Stimulated activated CD8-positive, alpha-beta memory T cell treated with anti-CD3 and anti-CD28 coated beads, Interleukin-4, amount 100 ng/mL, for 1 hour (primary cell): ENCODE measurements at places on chromosomes 2 and 18.

GRCh38 chr18:26764177-26764576 is 101.3 kb downstream of the AQP4 start:
- no peak for DNase-seq

- DNase-seq: no peak
These were observed 138.8 kb upstream of the GPC1 start for GRCh38 chr2:240296476-240297255.

DNA sequence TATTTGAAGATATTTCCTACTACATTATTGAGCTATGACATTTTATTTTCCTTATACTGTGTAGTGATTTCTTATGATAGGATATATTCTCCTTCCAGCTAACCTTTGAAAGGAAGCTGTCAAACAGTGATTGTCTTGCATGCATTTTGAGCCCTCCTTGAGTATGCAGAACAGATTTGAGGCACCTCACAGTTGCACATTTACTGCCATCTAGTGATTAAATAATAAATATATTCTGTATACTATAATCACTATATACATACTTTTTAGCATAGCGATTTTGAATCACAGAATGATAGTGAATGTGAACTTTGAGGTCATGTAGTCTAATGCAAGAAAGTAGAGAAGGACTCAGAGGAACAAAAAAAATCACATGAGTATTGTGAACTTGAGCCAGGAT is 268.4 kb upstream of the CDH19 start:
- DNase-seq: no peak

DNA sequence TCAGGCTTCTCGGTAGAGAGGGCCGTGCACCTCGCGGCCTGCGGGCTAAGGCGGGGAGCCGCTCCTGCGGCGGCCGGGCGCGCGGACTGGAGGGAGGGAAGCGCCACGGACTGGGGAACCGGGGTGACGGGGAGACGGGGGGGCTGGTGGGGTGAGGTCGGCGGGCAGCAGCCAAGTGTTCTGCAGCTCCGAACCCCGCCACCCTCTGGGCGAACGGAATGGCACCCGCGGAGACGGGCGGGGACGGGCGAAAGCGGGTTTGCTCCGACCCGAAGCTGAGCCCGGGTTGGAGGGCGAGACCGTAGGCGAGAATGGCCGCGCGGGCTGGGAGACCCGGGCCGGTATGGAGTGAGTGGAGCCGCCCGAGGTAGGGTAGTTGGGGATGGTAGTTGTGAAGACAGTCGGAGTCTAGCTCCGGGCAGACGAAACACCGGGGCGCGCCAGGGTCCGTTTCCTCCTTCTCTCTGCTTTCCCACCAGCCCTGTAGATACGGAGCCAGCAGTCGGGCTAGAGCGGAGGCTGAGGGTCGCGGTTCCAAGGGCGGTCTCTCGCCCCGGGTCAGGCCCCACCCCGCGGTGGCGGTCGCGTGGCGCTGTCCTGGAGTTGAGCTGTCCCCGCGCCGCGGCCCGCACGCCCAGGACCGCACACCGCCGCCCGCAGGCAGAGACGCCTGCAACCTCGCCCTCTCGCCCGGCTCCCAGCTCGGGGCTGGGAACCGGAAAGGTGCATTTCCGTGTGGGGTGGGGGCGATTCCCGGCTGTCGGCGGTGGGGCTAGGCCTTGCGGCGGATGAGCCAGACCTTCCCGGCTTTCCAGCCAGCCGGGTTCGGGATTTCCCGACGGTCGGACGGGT is 160.3 kb upstream of the SIX2 start:
- no peak for DNase-seq

- DNase-seq: no peak
These were observed 47.6 kb downstream of the CCBE1 start for GRCh38 chr18:59649591-59649990.

- no peak for DNase-seq
These were observed 2.3 kb upstream of the PLEKHH2 start for GRCh38 chr2:43634604-43635306.

GRCh38 chr2:23604731-23605130 is 219.8 kb downstream of the KLHL29 start:
- no peak for DNase-seq

DNA sequence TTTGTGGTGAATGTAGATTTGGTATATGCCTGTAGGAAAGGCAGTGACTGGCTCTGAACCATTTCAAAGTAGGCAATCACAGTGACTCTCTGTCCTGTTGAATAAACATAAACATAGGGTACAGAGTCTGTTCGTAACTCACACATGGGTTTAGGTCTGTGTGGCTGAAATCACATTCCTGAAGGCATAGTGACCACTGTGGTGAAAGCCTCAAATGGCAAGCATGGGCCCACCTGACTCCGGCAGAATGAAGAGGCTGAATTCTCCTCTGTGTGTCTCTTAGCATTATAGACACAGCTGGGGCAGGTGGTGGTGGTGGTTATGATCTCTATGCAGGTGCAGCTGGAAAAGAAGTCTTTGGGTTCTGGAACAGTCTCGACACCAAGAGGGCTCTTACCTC is 61.2 kb downstream of the ITGA6 start:
- no peak for DNase-seq

DNA sequence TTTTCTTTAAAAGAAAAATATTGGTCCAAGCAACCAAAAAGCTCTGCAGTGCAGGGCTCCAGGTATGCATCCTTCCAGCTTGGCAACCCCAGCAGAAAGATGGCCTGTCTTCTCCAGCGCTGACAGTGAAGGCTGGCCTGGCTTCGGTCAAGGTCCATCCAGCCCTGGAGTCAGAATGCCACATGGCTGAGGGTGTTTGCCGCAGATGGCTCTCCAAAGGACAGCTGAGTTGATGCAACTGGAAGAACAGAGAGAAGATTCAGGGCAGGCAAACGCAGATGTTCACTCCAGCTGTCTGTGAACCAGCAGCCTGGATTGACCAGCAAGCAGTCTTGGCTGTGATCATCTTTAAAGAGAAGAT is 51.4 kb downstream of the MARCO start:
- no peak for DNase-seq

DNA sequence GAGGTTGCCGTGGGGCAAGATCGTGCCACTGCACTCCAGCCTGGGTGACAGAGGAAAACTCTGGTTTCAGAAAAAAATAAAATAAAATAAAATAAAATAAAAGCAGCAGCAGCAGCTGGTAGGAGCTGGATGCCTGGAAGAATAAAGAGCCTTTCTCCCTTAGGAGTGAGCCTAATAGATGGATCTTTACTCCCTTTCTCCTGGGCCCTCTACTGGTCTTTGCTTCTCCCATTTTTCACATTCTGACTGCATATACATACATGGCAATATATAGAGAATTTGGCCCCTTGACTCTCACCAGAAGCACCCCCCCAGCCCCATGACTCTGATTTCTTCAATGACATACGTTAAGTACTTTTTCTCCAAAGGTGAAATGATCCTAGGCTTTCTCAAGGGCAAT is 9.8 kb upstream of the MALT1 start:
- DNase-seq: no peak

- DNase-seq: no peak
These were observed 50.5 kb downstream of the DYSF start for GRCh38 chr2:71503837-71504236.

DNA sequence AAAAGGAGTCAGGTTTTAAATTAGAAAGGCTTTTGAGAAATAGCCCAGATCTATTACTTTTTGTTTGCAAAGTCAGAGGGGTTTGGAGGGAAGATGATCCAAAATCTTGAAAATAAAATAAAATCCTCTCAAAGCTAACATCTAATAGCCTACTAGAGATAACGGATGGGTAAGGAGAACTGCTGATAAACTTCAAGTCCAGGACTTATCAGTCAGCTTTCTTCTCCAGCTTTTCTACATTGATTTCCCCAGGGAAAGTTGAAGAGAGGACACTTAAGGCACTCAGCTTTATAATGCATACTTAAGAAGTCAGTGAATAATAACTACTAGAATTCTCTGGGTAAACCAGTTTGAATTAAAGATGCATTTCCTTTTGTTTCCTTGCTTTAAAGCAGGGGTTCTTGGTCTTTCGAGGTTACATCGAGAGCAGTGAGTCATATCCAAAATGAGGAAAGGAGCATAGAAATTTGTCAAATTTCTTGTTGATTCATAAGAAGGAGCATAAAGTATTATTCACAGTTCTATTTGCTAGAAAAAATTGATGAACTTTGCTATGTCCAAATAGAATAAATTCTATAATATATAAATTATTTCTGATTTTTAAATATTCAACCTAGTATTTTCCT is 43.2 kb upstream of the ITPRID2 start:
- no peak for DNase-seq

DNA sequence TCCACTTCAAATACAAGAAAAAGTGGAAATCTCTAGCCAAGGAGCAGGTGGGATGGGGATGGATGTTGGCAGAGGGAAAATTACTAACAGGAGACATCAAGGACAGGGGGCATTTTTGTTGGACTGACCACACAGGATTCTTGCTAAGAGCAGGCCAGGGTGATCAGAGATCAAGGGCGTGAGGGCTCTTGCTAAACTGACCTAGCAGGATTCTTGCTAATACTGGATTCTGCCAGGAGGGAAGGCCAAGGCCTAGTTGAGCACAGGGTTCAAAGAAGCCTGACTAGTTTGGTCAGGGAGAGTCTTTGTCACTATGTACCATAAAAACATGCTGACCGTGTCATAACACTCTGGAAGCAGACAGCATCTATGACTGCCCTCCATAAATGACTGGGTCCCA is 442.7 kb downstream of the PID1 start:
- no peak for DNase-seq

DNA sequence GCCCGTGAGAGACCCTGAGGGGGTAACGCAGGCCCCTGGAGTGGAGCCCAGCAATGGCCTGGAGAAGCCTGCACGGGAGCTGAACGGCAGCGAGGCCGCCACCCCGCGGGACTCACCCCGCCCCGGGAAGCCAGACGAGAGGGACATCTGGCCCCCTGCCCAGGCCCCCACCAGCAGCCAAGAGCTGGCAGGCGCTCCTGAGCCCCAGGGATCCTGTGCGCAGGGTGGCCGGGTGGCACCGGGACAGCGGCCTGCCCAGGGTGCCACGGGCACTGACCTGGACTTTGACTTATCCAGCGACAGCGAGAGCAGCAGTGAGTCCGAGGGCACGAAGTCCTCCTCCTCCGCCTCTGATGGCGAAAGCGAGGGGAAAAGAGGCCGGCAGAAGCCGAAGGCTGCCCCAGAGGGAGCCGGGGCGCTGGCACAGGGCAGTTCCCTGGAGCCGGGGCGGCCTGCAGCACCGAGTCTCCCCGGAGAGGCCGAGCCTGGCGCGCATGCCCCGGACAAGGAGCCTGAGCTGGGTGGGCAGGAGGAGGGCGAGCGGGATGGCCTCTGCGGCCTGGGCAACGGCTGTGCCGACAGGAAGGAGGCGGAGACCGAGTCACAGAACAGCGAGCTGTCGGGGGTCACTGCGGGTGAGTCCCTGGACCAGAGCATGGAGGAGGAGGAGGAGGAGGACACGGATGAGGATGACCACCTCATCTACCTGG is 35.1 kb downstream of the CTDP1 start:
- no peak for DNase-seq

- DNase-seq: no peak
These were observed 16.4 kb downstream of the STAT1 start for GRCh38 chr2:190997526-190998113.

- DNase-seq: no peak
These were observed 729 bp upstream of the SELENOI start for GRCh38 chr2:26345283-26345544.

DNA sequence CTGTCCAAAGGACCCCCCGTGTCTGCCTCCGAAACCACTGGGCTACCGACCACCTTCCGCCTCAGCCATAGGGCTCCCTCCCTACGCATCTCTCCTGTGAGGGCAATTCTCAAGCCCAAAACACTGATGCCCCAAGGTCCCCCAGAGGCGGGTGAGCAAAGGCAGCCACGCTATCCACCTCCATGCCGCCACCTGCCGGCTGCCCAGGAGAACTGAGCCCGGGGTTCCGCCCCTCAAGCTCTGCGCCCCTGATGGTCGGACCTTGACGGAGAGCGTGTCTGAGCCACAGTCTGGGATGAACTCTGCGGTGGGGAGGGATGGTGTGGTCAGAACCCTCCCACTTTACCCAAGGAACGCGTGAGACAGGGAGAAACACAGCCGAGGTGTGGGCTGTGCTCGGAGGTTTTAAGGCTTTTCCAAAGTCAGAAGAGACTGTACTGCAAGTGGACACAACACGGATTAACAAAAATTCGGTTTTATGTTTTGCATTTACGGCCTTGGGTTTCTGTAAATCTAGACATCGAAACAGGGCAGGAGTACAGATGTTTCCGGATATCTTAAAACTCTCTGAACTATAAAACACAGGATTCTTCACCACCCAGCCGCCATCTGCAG is 114.1 kb downstream of the ZNF516 start:
- no peak for DNase-seq

DNA sequence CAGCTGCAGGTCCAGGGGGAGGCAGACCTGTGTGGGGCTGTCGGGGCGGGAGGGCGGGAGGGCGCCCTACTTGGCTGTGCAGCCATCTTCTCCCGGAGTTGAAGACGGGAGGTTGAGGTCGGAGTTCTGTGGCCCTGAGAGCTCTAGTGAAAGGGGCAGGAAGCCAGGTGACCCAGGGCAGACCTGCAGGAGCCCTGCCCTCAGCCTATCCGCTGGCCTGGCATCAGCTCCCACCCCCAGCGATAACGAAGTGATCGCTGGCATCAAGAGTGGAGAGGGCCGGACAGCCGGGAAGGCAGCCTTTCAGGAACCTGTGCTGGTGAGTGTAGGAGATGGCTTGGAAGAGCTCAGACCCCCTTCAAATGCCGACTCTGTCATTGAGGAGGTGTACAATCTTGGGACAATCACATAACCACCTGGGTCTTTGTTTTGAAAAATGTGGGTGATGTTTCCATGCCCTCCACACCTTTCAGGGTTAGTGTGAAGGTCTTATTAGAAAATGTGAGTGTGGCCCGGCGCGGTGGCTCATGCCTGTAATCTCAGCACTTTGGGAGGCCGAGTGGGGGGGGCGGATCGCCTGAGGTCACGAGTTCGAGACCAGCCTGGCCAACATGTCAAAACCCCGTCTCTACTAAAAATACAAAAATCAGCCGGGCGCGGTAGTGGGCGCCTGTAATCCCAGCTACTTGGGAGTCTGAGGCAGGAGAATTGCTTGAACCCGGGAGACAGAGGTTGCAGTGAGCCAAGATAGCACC is 1.3 kb downstream of the ARHGEF4 start:
- DNase-seq: no peak

- DNase-seq: no peak
These were observed 268.0 kb downstream of the NR4A2 start for GRCh38 chr2:156064540-156064939.

- DNase-seq: no peak
These were observed 146.8 kb downstream of the LNPK start for GRCh38 chr2:175855236-175855635.

- no peak for DNase-seq
These were observed at the start of gene FSIP2 for GRCh38 chr2:185738679-185739472. Gene FSIP2 (plus strand): TSS chr2:185738804. CDS start chr2:185738895, 91 bp downstream.

GRCh38 chr18:62767836-62768557 is 52.7 kb downstream of the PHLPP1 start:
- no peak for DNase-seq
